ENCODE measurements at places on chromosomes 3 and 15. TPM values are rescaled to one million over a fixed set of nuclear protein-coding genes. Genes with fewer than 3 reads are reported as not detected.

GRCh38 chr3:6125520-6125919 lies 735.4 kb upstream of the GRM7 start:
- DNase-seq: no peak

DNA sequence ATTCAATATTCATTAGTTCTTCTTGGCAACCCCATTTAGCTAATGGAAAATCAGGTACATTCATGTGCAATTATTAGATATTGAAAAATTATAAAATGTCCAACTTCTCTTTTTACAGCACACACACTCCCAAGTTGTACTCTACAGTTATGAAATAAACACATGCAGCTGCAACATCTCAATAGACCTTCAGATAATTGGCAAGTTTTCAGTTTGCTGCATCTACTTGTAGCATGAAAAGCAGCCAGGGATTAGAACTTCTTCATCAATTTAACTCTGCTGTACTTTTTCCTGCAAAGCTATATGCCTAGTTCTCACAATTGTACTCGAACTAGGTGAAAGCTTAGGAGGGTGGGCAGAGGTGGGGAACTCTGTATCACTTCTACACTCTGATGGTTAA lies 46.6 kb upstream of the FHIT start:
- DNase-seq: no peak

GRCh38 chr15:58475573-58476524 lies 44.1 kb downstream of the LIPC start:
- no peak for DNase-seq

GRCh38 chr3:188212308-188212969 lies 58.5 kb downstream of the LPP start:
- no peak for DNase-seq

DNA sequence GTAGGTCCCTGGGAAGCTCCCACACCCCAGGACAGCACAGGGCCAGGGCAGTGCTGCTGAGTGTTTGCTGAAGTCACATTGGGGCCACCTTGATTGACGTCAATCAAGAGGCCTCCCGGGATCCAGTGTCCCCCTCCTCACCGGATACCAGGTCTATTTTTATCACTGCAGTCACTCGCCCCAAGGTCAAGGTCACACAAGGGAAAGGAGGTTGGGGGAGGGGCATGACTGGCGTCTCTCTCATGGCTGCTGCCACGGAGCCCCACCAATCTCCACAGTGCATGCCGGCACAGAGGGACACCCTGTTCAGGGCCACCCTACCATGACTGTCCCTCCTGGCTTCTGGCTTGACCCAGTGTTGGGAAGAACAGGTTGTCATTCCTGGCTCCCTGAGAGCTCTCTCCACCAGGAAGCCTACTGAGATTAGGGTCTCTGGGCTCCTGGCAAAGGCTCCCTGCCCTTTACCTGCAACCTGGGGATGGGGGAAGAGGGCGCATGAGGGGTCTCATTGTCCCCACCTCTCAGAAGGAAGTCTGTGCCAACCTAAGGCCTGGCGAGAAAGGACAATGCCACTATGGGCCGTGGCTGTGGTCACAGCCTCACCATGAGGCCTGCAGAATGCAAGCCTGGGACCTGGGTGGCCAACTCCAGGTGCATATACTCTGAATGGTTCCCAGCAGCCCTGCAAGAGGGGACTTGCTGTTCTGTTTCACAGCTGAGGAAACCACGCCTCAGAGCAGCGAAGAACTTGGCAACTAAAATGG lies 1.5 kb downstream of the MYL3 start:
- no peak for DNase-seq

DNA sequence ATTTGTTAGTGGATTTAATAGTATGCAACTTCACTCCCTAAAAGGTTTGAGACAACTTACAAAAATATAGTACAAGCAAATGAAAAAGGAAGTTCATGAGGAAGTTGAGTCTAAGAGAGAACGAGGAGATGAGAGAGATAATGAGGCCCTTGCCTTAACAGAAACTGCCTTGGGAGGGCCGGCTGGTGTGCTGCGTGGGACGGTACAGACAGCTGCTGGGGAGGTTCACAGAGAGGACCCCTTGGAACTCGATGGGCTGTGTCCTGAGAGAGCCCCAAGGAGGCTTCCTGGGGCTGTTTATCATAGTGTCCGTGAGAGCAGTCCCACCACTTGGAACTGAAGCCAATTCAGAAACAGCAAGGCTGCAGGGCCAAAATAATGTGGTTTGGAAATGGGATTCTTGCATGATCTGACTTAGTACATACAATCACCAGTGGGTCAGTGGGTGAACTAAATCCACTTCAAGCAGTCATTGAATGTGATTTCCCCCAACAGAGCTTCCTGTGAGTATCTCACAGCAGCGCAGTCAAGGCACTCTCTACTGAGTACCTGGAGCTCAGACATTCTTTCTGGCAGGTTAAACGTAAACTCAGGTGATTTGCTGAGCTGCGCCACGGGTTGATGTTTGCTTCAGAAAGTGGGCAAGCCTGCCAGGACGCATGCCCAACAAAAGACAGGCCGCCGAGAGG lies 90.8 kb downstream of the CRTC3 start:
- peak; percentile 32 for DNase-seq

DNA sequence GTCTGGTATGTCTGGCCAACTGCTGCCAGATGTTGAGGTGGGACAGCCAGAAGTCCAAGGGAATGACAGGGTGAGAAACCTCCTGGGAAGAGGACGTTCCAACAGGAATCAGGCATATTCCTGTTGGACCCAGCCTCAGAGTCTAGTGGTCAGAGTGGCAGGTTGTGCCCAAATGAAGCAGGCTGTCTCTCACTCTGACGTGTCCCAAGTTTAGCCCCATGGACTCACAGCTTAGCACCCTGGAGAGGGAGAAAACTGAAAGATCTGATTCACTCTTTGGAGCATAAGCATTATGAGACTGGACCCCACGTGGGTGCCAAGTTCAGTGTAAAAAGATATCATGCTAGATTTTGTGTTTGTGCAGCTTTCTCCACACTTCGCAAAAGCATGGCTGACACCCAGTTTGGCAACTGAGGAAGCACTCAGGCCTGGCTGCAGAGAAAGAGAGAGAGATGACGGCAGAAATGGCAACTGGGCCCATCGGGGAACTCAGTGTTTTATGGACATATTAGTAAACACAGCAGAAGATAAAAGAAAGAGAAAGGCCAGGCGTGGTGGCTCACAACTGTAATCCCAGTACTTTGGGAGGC lies 88.2 kb upstream of the LMCD1 start:
- DNase-seq: no peak

THAP10 gene
- polyA plus RNA-seq: 0.12 TPM

GRCh38 chr3:26624209-26624765 lies 1.7 kb downstream of the LRRC3B start:
- DNase-seq: no peak

- no peak for DNase-seq
Observed at GRCh38 chr3:10983219-10983916, 9.2 kb upstream of the SLC6A1 start.

CCDC9B gene
- polyA plus RNA-seq: not detected

DNA sequence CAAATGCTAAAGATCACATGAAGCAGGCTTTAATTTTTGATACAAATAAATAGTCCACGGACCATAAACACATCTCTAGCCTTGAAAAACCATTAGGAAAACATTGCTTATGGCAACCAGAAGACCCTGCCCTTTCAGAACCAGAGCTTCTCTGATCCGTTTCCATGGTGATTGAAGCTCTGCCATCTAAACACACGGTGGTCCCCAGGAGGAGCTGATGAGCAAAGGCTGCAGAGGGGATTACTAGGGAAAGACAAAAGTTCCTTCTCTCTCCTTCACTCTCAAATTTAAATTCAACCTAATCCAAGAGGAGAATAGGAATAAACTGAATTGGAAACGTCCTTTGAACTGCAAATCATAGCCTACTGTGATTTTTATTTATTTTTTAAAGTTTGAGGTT lies 122.0 kb upstream of the ATP10A start:
- DNase-seq: no peak

GRCh38 chr3:100354850-100355249 lies 20.3 kb downstream of the NIT2 start:
- DNase-seq: no peak

- DNase-seq: no peak
Observed at GRCh38 chr15:94125698-94126097, 105.7 kb upstream of the MCTP2 start.

GRCh38 chr3:120438216-120438615 lies 12.6 kb downstream of the FSTL1 start:
- DNase-seq: no peak

DNA sequence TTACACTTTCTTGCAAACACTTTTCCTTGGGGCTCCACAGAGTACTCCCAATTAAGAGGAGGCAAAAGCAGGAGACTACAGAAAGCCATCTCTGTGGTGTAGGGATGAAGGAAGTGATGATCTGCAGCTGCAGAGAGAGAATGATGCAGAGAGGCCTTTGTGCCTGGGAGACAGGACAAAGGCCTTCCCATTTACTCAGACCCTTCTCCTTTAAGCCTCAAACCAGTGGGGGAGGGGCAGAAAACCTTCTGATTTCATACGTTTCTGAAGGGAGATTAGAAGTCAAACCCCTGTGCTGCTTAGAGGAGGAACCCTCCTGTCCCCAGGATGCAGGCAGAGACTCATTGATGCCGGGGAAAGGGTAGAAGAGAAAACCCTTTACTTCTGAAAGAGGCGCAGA lies 130.8 kb downstream of the NEO1 start:
- no peak for DNase-seq

- DNase-seq: no peak
Observed at GRCh38 chr3:137972396-137972795, 37.6 kb upstream of the CLDN18 start.

- no peak for DNase-seq
Observed at GRCh38 chr15:69718436-69718835, 265.8 kb downstream of the RPLP1 start.

DNA sequence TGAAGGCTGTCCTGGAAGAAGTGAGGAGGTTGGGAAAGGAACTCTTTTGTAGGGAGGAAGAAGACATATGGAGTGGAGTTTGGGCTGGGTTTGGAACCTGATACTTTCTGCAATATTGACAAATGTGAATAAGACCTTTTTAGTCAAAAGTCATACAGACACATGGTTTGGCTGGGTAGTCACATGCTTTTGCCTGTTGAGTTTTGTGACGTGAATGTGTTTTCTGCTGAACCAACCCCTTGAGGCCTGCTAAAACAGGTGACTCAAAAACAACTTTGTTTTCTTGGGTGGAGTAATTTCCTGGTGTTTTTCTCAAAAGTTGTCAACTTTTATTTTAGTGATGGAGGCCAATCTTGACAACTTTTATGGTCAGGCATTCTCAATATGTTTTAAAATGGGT lies 39.4 kb upstream of the CCR4 start:
- peak; percentile 13 for DNase-seq

GRCh38 chr3:181613813-181614212 lies 97.9 kb upstream of the SOX2 start:
- DNase-seq: no peak

FBXO40 gene
- not detected for polyA plus RNA-seq

DNA sequence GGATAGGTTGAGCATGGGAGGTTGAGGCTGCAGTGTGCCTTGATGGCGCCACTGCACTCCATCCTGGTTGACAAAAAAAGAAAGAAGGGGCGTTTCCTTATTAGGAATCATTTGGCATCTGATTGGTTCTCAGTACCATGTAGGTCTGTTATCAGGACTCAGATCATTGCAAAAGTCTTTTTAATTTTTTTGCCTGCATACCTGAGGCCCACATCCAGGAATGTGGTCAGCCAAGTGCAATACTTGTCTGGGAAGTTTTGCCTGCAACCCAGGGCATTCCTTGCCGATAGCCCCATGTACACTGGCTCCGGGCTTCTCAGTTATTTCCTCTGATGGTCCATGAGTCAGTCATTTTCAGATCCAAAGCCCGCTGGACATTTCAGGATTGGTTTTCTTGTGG lies 50.1 kb upstream of the CRTC3 start:
- DNase-seq: no peak

GRCh38 chr3:175127075-175127662 lies 268.0 kb downstream of the NAALADL2 start:
- DNase-seq: no peak

GRCh38 chr3:124903896-124904834 lies 17.0 kb upstream of the ITGB5 start:
- DNase-seq: no peak

DNA sequence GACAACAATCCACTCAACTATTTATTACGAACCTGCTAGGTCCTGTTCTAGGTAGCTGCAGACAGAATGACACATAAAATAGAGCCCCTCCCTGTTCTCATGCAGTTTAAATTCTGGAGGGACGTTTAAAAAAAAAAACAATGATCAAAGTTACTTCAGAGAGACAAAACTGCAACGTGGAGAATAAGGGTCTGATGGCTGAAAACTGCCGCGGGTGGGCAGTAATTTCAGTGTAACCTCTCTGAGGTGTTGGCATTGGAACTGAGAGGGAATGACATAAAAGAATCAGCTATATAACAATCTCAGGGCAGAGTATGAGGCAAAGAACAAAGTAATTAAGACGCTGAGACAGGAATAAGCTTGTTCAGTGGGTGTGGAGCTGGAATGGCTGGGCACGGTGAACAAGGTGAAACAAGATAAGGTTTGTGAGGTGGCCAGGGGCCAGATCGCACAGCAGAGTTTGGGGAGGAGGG lies 19.5 kb downstream of the TBL1XR1 start:
- no peak for DNase-seq

DNA sequence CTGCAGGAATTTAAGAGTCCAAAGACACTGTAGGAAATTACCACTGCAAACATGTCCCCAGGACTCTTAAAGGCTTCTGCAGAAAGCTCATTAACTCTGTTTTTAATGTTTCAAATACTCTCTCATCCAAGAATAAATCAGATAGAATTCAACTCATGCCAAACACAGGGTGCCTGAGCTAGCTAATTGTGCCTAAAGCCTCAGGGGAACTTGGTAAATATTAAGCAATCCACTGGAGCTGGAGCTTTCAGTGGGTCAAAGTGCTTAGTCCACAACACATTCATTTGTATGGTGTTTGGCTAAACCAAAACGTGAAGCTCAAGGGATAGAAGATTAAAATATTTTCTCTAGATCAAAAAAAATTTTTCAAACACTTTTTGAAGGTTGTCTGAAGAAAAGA lies 131.4 kb downstream of the THRB start:
- no peak for DNase-seq

DNA sequence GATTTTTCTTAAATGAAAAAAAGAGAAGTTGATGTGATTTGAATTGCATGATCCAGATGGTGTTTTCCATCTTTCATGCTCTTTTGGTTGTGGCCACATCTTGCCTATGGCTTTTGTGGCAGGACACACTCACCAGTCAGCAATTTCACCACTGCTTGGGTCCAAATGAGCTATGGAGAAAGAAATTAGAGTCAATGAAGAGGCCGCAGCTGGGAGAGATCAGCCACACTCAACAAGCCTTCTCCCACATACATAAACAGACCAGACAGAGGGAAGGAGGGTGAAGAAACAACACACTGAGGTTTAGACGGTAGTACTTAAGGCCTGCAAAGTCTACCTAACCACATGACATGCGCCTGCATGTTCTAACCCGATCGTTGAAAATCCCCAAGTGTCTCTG lies 110.7 kb upstream of the CDIN1 start:
- DNase-seq: no peak

Measured in CD4-positive, alpha-beta memory T cell (primary cell).